ENCODE measurements at places on chromosomes 3 and 15.

DNA sequence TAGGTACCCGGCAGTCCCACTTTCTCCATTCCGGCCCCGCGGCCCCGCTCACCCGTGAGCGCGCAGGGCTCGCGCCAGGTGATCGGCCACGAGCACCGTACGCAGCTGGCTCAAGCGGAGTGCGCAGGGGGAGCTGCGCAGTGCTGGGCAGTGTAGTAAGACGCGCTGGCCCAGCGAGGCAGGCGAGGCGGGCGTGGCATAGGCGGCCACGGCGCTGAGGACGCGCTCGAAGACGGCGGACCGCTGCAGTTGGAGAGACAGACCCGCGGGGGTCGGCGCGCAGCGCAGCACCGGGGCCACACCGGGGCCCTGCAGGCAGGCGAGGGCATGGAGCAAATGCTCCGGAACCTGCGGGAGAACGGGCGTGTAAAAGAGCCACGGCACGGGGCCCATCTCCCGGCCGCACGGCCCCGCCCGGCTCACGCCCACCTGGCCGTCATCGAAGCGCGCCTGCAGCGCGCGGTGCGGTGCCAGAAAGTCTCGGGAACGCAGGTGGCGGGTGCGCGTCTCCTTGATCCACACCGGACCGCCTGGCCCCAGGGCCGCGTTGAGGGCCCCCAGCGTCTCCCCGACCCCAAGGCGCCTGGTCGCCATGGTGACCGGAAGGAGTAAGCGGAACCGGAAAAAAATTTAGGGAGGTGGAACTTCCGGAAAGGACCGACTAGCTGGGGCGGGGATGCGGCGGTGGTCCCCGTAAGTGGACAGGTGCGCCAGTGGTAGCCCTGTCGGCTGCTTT lies at the start of gene DALRD3:
Gene DALRD3 (minus strand): TSS at position 610 of the 736 bp plus-strand sequence. CDS start 16 bp downstream, at position 594.
- DNase-seq: peak; percentile 67

DNA sequence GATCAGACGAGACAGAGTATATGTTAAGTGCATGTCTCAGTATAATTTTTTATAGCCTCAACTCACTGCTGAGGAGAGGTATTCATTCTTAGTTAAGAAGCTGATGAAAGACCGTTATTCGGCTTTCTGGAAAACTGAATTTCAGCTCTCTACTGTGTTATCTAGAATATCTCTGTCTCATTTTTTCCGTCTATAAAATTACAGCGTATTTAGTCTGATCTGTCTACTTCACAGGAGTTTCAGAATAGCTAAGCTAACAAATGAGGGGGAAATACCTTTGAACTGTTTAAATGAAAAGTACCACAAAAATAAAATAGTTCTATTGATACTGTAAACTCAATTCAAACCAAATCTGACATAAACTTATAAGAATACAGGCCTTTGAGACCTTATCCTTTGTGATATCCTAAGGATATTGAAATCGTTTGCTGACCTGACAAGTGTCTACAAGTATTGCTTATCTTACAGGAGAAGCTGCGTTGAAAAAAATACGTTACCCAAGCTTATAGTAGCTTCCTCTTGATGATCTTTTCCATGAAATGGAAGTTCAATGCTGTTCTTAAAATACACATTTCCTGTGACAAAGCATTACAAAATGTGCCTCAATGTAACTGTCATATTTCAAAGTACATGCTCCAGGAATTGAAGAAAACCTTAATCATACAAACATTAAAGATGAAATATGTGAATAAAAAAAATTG lies 104.6 kb downstream of the IL1RAP start:
- no peak for DNase-seq

- no peak for DNase-seq
Measured at GRCh38 chr15:52795464-52796227, 5.5 kb upstream of the ONECUT1 start.

DNA sequence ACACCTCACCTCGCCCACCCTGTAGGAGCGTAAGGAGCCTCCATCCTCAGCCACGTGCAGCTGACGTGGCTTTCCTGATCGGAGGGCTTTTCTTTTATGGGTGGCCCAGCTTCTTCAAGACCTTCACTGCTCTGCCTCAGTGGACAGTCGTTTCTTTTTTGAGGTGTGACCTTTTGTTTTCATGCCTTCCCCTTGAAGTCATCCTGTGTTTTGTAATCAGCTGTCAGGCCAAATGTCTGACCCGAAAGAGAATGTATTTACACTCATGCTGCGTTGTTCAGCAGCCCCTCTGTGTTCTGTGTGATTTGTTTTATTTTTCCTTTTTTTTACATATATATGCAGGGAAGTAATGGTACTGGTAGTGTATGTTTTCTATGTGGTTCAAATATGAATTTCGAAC lies 41.8 kb downstream of the CCK start:
- no peak for DNase-seq

GRCh38 chr15:100707229-100707628 lies 104.8 kb downstream of the ASB7 start:
- DNase-seq: no peak

- DNase-seq: no peak
Measured at GRCh38 chr3:144189044-144189443, 217.4 kb downstream of the DIPK2A start.

DNA sequence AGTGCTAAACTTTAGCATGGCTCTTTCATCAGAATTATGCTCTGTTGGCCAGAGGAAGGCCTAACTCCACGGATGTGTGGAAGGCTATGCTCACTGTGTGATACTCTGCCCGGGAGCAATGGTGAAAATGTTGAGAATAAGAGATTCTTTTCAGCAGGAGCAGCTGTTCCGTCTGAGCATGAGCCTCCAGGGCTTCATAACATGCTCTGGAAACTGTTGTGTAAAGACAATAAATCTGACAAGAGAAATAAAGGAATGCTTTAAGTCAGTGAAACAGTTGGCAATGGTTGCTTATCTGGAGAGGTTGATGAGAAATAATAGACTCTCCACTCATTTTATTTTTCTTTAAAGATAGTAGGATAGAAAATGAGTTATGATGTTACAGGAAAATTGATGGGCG lies 269.8 kb downstream of the DIPK2A start:
- DNase-seq: no peak

DNA sequence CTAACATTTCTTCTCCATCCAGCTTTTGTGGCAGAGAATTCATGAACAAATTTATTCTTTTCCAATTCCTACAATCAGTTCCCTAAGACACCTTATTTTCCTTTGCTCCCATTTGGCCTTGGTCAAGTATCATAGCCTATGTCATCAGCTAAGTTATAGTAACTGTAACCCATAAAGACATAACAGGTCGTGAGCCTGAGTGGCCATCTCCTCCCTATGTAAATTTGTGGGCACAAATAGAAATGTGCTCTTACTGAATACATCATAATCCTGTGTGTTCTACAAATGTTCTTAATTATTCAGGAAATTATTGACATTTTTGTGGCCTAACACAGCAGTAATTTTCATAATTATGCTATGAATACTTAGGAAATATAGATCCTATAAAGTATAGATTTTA lies 108.9 kb upstream of the ZNF717 start:
- no peak for DNase-seq

- DNase-seq: no peak
Measured at GRCh38 chr3:65500398-65501306, 538.1 kb downstream of the MAGI1 start.

- DNase-seq: peak; percentile 78
Measured at GRCh38 chr15:33086500-33087121, 107.9 kb downstream of the FMN1 start.

DNA sequence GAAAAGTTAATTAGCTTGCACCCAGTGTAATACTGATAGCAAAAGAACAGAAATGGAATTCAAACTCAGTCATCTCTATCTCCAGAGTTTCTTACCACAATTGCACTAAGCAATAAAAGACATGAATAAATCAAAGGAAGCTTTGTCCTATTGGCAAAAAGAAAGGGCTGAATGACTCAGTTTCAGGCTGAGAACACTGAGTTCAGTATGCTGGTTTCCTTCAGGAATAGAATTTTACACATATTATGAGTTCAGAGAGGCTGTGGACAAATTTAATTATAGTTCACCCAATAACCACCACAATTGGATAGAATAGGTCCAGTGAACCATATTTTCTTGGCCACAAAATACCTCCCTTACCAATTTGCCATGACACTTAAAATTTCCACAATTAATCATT lies 249.7 kb downstream of the KCNMB2 start:
- DNase-seq: no peak

GRCh38 chr15:90624278-90624981 lies 92.7 kb upstream of the BLM start:
- DNase-seq: no peak

- DNase-seq: no peak
Measured at GRCh38 chr3:124504332-124505059, 225.8 kb upstream of the UMPS start.

GRCh38 chr3:54564374-54564925 lies 363.4 kb downstream of the LRTM1 start:
- DNase-seq: no peak

GRCh38 chr3:136109499-136109898 lies 86.6 kb downstream of the MSL2 start:
- DNase-seq: peak; percentile 72

DNA sequence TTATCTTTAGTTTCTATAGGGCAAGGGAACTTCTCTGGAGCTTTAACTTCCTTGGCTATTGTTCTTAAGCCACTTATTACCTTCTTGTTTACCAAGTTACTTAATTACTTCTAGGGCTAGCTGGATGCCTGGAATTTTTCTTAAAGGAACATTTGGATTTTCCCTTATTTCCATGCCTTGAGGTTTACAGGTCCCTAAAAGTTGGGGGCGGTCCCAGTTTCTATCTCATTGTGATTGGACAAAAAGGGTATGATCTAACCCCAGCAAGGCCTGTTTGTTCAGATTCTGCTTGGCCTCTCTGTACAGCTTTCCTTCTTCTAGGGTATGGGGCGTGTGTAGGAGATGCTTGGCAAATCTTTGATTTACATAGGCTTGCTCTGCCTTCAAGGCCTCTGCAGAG lies 17.4 kb downstream of the PDHB start:
- no peak for DNase-seq

DNA sequence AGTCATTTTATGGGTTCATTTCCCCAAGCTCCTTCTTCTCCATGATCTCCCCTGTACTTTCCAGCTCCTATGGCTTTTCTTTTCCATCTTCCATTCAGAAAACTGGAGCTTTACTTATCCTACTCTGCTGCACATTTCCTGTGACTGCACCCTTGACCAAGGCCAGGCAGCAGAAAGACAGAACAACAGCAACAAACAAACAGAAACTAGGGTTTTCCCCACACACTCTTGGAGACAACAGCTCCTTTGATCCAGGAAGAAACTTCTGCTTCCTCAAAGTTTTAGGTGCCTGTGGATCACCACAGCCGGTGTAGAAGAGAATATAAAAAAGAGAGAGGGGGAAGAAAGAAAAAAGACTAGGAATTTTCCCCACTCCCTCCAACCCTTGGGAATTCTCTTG lies 342.3 kb upstream of the CFAP20DC start:
- DNase-seq: no peak

- DNase-seq: no peak
Measured at GRCh38 chr3:55647063-55647462, 160.0 kb upstream of the WNT5A start.

GRCh38 chr3:30426293-30426993 lies 180.0 kb upstream of the TGFBR2 start:
- DNase-seq: no peak

DNA sequence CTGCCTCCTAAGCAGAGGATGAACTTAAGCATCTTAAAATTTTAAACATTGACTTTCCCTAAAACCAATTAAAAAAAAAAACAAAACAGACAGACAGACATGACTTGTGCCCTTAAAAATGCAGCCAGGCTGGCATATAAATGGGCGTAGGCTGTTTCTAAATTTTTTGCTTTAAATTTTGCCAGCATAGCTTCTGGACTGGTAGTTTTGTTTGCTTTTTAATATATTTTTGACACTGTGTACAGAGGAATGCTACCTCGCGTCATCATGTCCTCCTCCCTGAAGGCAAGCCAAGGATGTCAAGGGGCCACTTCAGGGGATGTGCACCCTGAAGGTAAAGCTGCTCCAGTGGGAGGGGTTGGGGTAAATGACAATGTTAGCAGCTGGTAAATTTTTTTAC lies 134.8 kb downstream of the PGPEP1L start:
- no peak for DNase-seq

GRCh38 chr3:48999085-48999858 lies 7.9 kb upstream of the WDR6 start:
- DNase-seq: no peak

DNA sequence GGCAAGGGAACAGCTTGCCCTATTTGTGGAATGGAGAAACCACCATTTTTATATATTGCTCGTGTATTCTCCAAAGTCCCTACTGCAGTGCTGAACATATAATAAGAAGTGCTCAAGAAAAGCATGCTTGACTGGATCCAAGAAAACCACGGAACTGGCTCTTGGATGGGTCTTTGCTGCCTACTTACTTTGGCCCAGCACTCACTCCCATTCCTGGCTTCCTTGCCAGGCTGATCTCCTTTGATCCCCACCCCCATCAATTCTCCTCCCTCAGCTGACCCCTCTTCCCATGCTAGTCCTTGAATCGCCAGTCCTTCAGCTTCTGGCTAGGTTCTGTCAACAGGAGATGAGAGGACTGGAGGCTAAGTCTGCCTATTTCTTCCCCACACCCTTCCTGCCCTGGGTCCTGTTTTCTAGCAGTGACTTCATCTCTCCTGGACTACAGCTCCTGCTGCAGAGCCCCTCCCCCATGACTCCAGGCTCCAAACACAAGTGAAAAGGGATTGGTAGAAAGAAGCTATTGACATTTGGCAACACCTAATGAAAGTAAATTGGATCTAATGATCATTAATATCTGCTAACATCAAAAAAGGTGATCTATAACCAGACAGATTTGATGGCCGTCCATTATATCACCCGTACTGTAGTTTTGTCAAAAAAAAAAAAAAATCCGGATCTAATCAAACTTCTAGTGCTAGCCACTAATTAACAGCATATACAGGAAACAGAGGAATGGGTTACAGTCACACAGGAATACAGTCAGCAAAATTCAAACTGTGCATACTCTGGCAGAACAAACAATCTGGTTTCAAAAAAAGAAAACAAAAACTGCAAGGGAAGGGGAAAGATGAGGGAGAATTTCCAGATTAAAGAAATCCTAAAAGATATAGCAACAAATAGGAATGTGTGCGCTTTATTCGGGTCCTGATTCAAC lies 7.8 kb downstream of the FAM240A start:
- no peak for DNase-seq

- no peak for DNase-seq
Measured at GRCh38 chr3:34464646-34465045, 666.2 kb downstream of the PDCD6IP start.

- DNase-seq: peak; percentile 66
Measured at GRCh38 chr3:149936812-149937230, 33.9 kb downstream of the PFN2 start.

DNA sequence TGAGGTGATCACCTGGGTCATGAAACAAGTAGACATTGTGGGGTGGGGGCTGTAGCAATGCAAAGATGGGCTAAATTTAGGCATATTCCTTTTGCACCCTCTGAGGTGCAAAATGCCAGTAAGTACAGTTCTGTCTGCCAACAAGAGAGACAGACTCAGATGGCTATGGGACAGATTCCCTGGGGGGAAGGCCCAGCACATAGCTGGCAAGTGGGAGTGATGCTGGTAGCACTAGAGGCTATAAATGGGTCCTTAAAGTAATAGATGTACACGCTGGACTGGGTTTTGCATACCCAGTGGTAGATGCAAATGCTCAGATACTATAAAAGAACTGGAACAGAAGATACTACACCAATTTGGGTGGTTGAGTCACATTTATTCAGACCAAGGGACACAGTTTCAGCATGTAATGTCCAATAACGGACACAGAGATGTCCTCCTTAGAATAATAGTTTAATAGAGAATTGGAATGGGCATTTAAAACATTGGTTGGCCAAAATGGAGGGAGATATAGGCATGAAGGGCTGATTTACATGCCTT lies 67.4 kb upstream of the RNU6-1 start:
- DNase-seq: no peak

All from MM.1S (cell line).